ENCODE measurements at places on chromosomes 1 and 21.

DNA sequence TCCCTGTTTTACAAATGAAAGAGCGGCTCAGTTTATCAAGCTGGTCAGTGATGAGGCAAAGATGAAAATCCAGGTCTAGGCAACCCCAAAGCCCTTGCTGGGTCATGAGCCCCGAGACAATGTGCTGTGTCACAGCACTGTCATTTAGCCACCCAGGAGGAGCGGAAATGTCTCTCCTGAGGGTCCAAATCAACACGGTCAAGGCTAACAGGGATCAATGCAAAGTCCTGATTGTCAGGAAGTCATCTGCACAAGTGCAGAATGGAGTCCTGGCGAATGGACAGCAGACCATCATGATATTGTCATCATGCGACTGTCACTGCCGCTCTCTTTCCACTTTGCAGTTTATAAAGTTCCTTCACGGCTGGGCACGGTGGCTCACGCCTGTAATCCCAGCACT is 30.2 kb downstream of the NCMAP start:
- DNase-seq: no peak

- DNase-seq: no peak
Observed at GRCh38 chr1:32623775-32624174, 26.6 kb downstream of the ZBTB8OS start.

GRCh38 chr1:162303004-162303344 is 73.7 kb downstream of the SPATA46 start:
- no peak for DNase-seq

GRCh38 chr1:41020654-41021053 is 871 bp downstream of the SLFNL1 start:
- DNase-seq: no peak

GRCh38 chr1:19468397-19468956 is 16.9 kb downstream of the CAPZB start:
- no peak for DNase-seq

DNA sequence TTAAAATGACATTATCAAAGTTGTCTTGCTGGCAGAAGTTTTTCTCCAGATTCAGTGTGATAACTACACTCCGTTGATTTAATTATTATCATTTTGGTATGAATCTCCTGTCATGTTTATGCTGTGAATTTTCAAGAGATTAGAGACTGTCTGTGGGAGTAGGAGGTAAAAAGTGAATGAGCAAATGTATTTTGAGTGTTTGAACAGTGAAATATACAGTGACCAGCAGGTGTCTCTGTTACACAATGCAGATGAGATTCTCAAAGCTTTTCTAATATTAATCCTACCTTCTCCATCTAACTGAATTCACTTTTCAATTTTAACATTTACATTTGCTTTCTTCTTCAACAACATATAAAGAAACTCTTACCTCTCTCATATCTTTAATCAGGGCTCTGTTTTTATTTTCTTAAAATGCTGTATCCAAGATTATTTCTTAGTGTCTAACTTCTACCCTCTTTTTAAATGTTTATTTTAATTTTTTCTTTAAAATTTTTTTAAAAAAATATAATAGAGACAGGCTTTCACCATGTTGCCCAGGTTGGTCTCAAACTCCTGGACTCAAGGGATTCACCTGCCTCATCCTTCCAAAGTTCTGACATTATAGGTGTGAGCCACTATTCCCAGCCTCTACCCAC is 20.9 kb upstream of the HSPA13 start:
- DNase-seq: no peak

GRCh38 chr21:45761704-45762103 is 118.2 kb downstream of the PCBP3 start:
- no peak for DNase-seq

DNA sequence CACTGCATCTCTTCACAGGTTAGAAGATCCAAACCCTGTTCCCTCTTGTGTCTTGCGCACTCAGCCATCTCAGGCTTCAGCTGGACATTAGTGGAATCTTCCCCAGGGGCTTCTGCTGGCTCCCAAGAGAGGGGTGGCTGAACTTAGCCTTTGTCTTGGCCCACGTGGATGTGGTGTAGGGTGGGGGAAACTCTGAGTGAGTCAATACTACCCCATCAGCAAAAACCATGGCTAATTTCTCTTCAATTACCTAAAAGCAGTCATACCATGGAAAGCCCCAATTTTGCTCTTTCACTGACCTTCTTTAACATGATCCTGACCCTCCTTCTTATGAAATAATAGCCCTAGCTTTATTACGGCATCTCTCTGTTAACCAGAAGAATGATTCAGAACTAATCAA is 72.5 kb upstream of the RAB3GAP2 start:
- no peak for DNase-seq

All from MG63 (cell line).